ENCODE measurements at places on chromosomes 2 and 18.

GRCh38 chr2:128775914-128776285 lies 457.2 kb upstream of the HS6ST1 start:
- DNase-seq, result no peak

DNA sequence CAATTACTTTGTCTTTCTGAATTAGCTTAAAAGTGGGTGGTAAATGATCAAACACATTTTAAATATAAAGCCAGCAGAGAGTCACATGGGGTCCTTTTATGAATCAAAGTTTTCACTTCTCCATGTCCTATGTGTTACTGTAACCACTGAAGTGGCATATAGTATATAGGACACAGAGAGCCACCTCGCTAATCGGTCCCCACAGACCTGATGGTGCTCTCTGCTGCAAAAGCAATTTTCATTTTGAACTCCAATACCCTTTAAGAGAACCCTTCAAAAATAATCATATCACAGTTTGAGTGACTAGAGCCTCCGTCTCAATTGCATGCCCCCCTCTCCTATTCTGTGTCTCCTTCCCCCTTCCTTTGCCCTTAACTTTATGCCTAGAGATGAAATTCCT lies 272.8 kb downstream of the ERBB4 start:
- no peak for DNase-seq

GRCh38 chr2:104853534-104854497 lies at the start of gene POU3F3:
Gene POU3F3, plus strand, starts transcription at chr2:104854115. Its CDS starts 1,396 bp downstream, at chr2:104855511.
- no peak for DNase-seq

- DNase-seq, result no peak
Observed at GRCh38 chr2:43217228-43218154, 8.9 kb downstream of the ZFP36L2 start.

DNA sequence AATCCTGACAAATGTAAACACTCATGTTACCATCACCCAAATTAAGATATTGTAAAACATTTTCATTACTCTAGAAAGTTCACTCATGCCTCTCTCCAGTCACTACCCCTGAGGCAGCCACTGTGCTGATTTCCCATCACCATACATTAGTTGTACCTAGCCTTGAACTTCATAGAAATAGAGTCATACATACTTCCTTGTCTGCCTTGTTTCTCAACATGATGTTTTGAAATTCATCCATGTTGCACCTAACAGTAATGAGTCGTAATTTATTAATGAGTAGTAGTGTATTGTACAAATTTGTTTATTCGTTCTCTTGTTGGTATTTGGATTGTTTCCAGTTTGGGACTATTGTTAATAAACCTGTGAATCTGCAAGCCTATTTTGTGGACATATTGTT lies 49.0 kb upstream of the TWSG1 start:
- no peak for DNase-seq

GRCh38 chr2:129733041-129733440 lies 246.4 kb upstream of the RAB6C start:
- no peak for DNase-seq

DNA sequence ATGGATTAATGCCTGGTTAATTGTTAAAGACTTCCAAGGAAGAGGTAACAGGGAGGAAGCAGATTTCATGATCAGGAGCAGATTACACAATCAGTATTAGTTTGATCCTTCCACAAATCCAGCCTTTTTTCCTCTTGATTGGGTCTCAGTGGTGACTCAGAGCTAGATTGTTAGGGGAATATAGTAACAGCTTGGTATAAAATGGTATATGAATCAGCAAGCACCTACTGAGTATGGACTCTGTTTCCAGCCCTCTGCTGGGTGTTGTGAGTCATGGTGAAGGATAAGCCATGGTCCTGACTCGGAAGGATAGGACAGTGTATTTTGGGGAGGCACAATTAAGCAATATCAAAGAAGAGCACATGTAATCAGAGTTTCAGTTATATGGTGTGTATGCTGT lies 272.4 kb upstream of the DPP10 start:
- no peak for DNase-seq

- DNase-seq, result no peak
Observed at GRCh38 chr2:45014016-45014702, 4.9 kb upstream of the SIX2 start.

- no peak for DNase-seq
Observed at GRCh38 chr2:70907130-70908057, 28.3 kb upstream of the ATP6V1B1 start.

GRCh38 chr18:41999751-42000150 lies 44.7 kb downstream of the PIK3C3 start:
- no peak for DNase-seq

GRCh38 chr2:217099561-217099960 lies 239.7 kb upstream of the TNP1 start:
- DNase-seq, result no peak

GRCh38 chr2:149765636-149766035 lies 178.1 kb upstream of the MMADHC start:
- no peak for DNase-seq

- DNase-seq, result no peak
Observed at GRCh38 chr2:75356865-75357264, 157.5 kb upstream of the TACR1 start.

DNA sequence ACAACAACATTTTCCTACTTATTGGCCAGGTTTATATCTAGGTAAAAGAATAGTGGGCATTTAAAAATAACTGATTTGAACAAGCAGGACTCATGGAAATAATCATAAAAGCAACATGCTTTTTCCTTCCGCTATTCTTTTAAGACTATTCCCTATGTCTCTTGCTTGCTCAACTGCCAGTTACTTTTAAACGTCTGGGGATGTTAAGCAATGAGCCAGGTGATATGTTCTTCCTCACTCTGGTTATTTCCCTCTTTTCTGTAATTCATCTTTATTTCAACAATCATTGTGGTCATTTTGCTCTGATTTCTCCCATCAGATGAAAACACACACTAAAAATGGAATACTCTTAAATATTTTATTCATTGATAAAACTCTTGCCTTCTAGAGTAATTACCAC lies 33.4 kb upstream of the SLC8A1 start:
- no peak for DNase-seq

GRCh38 chr2:241678307-241678706 lies 8.3 kb downstream of the DTYMK start:
- no peak for DNase-seq

DNA sequence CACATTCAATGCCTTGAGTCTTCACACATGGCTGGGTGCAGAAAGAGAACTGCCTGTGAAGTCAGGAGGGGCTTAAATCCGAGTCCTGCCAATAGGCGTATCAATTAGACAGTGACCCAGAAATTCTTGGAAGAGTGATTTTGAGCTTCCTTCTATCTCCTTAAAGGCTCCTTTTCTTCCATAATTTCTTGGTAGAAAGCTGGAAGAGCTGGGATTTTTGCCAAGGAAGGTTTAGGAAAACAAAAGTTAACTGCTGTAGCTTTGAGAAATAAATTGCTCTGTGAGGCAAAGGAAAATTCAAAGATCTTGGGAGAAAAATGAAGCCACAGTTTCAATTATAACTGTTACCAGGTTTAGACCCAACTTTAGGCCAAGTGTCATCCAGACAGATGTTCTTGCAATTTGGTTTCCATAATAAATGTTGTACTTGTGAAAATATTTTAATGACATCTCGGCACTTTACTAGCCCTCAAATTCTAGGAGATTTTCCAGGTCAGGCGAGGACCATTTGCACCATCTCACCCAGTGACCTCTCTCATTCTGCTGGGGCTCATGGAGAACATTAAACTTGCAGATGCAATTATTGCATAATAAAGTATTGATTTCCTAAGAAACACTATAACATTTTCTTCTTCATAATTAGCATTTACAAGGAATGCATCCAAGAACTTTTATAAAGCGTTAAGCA lies 329.7 kb upstream of the MEIS1 start:
- DNase-seq, result no peak

DNA sequence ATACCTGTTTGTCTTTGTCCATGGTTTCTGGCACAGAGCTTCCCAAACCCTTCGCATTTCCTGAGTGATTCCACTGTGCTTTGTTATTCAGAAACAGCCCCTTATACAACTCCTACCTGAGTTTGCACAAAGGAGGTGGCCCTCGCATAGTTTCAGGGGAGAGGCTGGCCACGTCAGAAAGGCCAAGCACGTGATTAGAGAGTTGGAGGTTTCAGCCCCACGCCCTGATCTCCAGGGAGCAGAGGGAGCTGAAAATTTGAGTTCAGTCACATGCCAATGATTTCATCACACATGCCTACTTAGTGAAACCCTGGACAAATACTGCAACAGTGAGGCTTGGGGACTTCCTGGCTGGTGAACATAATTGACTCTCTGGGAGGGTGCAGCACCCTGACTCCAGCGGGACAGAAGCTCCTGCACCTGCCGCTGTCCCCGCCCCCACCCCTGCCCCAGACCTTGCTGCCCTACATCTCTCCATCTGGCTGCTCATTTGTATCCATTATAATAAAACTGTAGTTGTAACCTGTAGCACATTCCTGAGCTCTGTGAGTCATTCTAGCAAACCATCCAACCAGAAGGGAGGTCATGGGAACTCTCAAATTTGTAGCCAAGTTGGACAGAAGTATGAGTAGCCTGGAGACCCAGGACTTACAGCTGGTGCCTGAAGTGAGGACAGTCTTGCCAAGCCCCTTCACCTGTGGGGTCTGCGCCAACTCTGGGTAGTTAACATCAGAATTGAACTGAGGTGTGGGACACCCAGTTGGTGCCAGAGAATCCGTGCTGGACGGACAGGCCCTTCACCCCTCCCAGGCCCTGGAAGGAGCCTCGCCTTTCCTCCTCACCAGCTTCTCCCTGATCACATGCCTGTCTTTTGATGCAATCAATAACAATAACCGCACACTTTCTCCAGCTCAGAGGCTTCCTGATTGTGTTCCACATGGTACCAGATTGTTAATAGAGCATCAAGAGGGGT lies 224.3 kb downstream of the ANAPC1 start:
- DNase-seq, result no peak

- DNase-seq, result no peak
Observed at GRCh38 chr2:188365058-188365641, 73.5 kb downstream of the GULP1 start.

DNA sequence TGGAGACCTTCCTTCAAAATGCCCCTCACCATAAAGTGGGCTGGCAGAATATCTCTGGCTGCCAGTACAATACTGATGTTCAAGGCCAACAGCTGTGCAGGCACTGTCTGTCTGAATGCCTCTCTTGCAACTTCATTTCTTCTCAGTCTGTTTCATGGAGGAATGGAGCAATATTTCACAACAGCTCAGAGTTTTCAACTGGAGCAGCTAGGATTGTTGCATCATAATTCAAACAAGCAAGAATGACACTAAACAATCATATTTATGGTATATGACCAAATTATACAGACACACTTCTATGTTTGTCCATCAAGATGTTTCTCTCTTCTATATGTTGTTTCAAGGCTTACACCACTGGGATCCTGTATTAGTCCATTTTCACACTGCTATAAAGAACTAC lies 444.2 kb downstream of the LRATD1 start:
- no peak for DNase-seq

- DNase-seq, result no peak
Observed at GRCh38 chr2:172429301-172429968, 2.0 kb downstream of the ITGA6 start.

GRCh38 chr2:241741016-241741415 lies 6.6 kb downstream of the D2HGDH start:
- DNase-seq, result no peak

GRCh38 chr2:2840681-2841300 lies 509.7 kb upstream of the MYT1L start:
- DNase-seq, result no peak

- DNase-seq, result no peak
Observed at GRCh38 chr2:232636788-232637420, 3.5 kb downstream of the EFHD1 start.

DNA sequence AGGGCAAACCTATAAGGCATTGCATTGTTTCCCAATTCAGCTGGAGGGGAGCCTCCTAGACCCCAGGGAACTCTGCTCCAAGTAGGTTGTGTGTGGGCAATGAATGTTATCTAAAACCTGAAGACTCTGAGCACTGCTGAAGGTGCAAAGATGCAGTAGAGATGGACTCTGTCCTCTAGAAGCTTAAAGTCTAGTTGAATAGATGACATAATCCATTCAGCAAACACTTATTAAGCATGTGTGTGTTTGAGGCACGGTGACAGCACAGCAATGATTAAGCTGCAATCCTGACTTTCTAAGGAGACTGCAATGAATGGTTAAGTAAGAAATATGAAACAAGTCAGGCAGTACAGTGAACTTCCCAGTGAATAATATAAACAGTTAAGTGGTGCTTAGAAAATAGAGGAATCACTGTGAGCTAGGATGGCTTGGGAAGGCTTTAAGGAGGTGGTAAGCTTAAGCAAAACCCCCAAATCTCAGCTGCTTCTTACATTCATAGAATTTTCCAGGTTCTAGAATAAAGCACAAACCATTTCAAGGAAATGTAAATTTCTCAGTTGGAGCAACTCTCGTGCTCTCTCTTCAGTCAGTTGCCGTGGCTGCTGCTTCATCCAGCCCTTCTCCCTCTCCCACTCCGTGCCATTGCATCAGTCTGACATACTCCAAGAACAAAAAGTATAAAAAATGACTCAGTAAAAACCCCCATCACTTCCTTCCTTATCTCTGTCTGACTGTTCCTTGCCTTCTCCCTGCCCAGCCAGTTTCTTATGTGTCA lies 19.1 kb downstream of the MXD1 start:
- no peak for DNase-seq

DNA sequence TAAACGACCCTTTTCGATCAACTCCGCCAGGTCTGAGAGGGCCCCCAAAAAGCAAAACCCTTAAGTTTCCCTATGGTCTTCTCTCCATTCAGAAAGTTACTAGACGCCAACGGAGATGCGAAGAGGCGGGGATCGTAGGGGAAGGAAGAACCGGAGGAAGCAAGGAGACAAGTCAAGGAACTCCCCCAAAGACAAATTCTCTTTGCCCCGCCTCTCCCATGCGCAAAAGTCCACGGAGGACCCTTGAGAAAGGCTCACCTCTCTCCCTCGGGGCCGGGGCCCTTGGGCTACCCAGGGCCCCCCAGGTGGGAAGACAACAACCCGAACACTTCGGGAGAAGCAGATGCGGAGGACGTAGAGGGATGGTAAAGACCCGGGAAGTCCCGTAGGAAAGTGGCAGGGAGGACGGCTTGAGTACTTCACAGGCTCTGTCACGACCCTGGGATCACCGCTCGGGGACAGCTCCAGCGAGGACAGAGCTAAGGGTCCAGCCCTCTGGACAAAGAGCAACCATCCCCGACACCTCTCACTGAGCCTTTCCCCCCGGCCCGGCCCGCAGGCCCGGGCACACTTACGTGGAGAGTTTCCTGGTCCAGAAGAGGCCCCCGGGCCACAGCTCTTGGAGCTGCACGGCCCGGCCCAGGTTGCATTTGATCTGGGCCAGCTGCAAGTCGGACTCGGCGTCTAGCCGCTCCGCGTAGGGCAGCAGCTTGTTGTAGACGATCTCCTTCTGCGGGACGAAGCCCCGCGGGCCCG lies 647 bp downstream of the PSME4 start:
- no peak for DNase-seq

DNA sequence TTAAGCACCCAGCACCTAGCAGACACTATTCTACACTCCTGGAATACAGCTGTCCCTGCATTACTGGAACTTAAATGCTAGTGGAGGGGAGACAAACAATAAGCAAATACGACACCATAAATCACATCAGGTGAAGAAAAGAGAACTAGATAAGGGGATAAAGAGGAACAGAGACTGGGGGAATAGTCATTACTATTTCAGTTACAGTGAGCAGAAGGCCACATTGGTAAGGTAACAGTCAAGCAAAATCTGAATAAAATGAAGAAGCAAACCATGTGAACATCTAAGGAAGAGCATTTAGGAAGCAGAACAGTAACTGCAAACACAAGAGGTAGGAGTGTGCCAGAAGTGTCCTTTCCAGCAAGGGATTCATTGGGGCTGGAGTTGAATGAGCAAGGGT lies 77.0 kb upstream of the PTPRM start:
- no peak for DNase-seq

Data from activated T-helper 1 cell treated with Interleukin-2 at 50 U/mL for 16 hours (primary cell).